Vagina (tissue), 2 donors: ENCODE measurements at places on chromosomes 1 and 21.

GRCh38 chr1:11944358-11944931, 9.9 kb downstream of the PLOD1 start:
- DNase-seq, result no peak

DNA sequence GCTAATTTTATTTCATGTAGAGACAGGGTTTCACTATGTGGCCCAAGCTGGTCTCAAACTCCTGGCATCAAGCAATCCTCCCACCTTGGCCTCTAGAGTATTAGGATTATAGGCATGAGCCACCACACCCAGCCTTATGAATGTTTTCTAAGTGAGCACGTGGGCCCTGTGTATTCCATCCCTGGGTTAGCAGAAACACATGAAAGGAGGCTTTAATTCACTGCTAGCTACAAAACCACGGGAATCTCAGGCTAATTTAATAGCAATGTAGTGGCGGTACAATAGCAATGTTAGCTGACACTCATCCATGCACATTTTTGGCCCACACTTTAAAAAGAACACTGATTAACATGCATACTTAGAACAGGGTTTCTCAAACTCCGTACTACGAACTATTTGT, 32.0 kb downstream of the VTCN1 start:
- no peak for DNase-seq

- no peak for DNase-seq
Measured at GRCh38 chr1:235841938-235842545, 24.7 kb downstream of the LYST start.

DNA sequence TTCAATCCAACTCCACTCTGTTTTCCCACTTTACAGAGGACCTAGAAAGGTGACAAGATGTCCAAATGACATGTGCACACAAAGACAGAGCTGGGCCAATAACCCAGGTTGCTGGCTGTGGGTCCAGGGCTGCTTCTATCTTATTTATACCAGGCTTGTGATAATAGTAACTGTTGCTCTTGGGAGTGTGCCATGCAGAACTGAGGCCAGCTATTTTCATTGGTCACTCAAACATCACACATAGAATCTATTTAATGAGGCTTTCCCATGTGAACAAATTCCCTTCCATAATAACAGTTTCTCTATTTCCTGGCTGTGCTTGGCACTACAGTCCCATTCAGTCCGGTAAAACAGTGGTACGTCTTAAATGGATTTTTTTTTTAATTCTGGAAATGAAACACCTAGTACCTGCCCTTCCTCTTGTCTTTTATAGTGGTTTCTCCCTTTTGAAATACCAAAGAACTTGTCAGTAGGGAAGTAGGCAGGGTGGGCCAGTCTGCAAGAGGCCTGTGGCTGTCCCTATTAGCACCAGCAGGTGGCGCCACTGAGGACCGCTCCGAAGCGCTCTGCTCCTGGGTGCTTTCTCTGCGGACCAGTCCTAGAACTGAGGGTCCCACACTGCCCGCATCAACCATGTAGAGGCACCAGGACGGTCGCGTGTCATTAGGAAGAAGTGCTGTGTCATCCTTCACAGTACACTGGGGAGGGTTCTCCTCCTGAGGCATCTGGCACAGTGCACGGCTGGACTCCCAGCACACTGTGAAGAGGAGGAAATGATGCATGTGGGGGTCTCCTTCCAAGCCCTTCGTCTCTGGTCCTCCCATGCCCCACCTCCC, 52.1 kb downstream of the GPR161 start:
- no peak for DNase-seq

DNA sequence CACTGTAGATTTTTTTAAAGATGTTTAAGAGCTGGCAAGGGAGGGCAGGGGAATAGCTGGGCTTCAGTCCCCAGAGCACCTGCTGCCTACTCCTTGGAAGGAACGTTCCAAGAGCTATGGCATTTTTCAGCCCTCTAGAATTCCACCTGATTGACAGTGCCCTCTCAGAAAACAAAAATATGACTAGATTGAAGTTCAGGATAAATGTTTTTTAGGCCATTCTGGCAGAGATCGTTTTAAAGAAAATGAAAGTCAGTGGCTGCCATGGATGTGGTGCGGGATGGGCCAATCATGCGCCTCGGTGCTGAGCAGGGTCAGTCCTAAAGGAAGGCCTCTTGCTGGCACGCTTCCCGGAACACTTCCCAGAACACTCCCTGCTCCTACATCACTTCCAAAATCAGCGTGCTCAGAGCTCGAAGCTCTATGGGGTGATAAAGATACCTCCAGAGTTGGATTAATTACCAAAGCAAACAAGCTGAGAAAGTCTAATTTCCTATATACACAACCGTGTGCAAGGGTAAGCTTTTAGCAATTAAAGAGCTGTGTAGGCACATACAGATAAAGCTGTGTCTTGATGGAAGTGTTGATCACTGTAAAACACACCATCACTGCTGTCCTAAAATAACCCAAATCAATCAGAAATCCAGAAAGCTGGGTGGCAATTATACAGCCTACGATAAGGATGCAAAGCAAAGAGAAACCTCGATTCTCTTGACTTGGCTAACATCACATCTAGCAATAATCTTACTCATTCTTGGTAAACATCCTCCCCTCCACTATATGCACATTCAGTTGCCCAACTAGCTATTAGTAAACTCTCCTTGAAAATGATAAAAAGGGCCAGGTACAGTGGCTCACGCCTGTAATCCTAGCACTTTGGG, 34.6 kb downstream of the TGFBR3 start:
- no peak for DNase-seq

DNA sequence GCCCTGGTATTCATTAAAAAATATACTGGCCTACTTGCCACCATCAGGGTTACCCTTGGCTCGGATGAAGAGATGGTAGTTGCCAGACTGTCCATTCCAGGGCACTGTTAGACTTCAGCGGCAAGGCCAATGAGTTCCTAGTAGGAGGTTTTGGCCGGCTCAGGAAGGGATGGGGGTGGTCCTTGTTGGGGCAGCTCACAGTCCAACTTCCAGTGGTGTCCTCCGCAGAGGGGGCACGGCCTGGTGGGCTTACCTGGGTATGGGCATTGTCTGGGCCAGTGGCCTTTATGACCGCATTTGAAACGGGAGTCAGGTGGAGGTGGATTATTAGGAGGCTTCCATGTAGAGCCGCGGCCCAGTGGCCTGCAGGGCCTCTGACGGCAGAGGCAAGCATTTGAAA, 139.1 kb upstream of the ETV3 start:
- DNase-seq, result no peak

DNA sequence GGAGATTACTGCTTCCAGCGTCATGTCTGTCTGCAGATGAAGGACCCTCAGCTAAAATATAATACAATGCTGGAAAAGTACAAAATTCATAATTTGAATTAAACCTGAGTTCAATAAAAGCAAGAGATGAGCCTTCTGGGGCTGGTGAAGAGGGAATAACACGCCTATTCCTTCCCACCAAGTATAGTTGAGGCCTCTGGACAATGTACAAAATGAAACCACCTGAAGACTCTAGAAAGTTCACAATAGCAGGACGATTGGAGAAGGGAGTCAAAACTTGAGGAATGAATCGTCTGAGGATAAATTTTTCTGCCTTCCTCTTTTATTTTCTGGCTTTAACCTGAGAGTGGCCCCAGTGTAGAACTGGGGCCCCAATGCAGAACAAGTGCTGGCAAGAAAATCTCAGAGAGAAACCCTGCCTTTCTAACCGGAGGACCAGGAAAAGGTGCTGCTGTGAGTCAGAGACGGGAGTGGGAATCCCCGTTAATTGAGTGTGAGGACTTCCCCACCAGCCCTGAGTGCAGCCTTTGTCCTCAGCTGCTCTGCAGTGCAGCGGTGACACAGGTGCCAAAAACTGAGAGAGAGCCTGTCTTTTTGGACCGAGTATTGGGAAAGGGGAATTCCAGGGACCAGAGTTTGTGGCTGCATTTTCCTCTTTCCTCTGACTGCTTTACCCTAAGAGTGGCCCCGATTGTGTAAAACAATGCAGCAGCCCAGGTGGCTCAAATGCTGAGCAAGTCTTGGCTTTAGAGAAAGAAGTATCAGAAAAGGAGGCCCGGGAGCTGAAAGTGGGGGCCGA, 264.9 kb downstream of the DYRK1A start:
- DNase-seq, result no peak

GRCh38 chr1:110593902-110594301, 12.3 kb downstream of the KCNA2 start:
- DNase-seq, result no peak

DNA sequence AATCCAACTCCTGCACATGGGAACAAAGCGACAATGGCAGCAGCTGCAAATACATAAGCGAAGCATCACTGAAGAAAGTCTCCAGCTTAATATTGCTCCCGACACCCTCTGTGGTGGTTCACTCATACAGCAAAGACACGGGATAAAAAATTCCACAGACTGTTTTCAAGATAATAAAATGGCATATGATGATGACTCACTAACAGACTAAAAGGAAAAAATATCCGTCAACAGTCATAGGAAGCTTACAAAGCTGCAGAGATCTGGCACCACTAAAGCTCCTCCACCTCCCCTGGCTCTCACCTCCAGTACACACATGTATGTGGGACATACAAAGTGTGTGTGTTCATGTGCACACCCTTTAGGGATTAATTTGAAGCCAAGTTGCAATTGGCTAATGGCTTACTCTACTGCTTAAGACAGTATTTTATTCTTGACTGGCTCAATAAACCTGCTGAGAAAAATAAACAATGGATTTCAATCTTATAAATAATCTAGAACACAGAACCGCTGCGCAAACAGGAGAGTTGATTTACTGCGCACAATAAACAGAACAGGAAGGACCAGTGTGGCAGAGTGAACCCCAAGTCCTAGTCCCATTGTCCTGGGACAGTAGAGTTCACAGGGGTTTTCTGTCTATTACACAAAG, 94.4 kb downstream of the SLC45A1 start:
- no peak for DNase-seq

GRCh38 chr1:100265562-100265930, 470 bp upstream of the RTCA start:
- DNase-seq, result no peak

GRCh38 chr1:204350857-204351573, 8.7 kb downstream of the PLEKHA6 start:
- DNase-seq, result no peak

- no peak for DNase-seq
Measured at GRCh38 chr1:241157435-241157834, 199.6 kb downstream of the RGS7 start.

- DNase-seq, result no peak
Measured at GRCh38 chr1:244371242-244372141, 80.2 kb downstream of the ADSS2 start.

GRCh38 chr1:202145068-202145743, 669 bp upstream of the ARL8A start:
- no peak for DNase-seq

DNA sequence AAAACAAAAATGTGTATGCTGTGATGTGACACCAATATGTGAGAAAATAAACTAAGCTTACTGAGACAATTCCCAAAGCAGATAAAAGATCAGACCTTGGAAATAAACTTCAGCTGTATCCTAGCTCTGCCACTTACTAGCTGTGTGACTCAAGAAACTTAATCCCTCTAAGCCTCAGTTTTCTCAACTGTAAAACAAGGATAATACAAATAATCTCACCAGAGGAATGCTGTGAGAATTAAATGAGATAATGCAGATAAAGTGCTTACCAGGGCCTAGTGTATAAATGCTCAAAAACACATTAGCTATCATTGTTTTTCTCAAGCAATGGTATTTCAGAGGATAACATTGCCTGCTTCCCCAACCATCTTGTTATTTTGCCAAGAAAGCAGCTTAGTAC, 2.1 kb downstream of the HEATR1 start:
- DNase-seq, result no peak

DNA sequence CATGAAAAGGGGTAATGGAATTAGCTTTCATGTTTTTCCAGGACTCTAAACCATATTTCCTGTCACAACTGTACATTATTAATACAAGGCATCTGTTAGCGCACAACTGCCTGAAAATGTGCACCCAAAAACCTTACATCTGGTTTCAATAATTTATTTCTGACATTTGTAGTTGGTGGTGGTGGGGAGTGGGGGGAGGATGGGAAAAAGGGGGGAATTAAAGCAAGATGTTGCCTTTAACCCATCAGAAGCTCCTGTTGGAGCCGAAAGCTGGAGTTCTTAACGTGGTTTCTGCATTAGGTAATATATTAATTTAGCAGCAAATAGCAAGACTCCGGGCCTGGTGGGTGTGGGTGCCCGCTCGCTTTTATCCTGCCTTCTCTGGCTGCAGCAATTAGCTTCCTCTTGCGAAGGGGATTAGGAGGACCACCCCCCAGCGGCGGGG, 36.9 kb upstream of the HHAT start:
- no peak for DNase-seq

DNA sequence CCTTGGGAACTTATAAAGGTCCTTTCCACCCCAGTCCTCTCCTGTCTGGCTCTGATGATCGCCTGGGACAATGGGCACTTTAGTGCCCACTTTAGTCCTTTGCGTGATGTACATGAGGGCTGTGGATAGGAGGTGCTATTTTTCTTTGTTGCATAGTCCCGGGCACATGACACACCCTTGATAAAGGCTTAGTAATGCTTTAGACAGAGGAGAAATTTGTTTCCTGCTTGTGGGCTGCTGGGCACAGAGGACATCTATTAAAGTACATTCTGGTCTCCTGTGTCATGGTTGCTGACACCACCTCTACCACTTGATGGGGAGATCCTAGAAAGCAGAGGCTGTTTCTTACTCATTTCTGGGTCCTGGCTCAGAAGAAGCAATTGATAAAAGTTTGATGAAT, 5.4 kb upstream of the KNCN start:
- no peak for DNase-seq

DNA sequence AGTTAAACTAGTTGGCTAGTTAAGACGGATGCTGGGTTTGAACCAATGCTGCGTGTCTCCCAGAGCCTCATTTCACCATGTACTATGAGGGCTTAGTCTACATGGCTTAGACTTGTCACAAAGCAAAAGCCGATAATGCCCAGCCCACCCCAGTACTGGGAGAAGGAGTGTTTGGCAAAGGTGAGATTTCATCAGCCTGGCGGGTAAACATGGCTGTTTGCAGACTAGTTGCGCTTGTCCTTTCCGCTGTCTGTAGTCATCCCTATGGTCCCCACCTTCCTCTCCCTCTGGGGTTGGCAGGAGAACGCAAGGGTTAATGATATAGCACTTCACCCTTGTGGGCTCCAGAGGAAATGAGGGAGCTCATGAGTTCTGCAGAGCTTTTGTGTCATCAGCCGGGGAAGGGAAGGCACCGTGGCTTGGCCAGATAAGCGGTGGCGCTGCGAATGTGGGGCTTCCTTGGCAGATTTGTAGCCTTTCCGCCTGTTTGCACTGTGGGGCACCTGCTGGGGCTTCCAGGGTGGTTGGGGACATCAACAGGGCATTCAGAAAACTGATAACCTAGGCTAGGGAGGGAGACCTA, 29.2 kb downstream of the SOX13 start:
- DNase-seq, result no peak

- DNase-seq, result no peak
Measured at GRCh38 chr1:87638636-87639035, 310.0 kb downstream of the LMO4 start.

GRCh38 chr1:19772053-19772452, 27.7 kb downstream of the TMCO4 start:
- DNase-seq, result no peak

- DNase-seq, result no peak
Measured at GRCh38 chr1:167698313-167698712, 23.5 kb upstream of the MPZL1 start.

GRCh38 chr1:26618561-26618960, 77.3 kb upstream of the ARID1A start:
- DNase-seq, result no peak

- DNase-seq, result no peak
Measured at GRCh38 chr1:164644774-164645644, 86.0 kb downstream of the PBX1 start.

- no peak for DNase-seq
Measured at GRCh38 chr1:12454406-12455391, 163.3 kb downstream of the DHRS3 start.
